Foreskin keratinocyte (primary cell): ENCODE measurements at places on chromosomes 5 and 9.

GRCh38 chr5:68170826-68171558 lies 44.6 kb upstream of the PIK3R1 start:
- DNase-seq: no peak

- no peak for DNase-seq
Measured at GRCh38 chr9:70229026-70229425, 29.8 kb upstream of the SMC5 start.

DNA sequence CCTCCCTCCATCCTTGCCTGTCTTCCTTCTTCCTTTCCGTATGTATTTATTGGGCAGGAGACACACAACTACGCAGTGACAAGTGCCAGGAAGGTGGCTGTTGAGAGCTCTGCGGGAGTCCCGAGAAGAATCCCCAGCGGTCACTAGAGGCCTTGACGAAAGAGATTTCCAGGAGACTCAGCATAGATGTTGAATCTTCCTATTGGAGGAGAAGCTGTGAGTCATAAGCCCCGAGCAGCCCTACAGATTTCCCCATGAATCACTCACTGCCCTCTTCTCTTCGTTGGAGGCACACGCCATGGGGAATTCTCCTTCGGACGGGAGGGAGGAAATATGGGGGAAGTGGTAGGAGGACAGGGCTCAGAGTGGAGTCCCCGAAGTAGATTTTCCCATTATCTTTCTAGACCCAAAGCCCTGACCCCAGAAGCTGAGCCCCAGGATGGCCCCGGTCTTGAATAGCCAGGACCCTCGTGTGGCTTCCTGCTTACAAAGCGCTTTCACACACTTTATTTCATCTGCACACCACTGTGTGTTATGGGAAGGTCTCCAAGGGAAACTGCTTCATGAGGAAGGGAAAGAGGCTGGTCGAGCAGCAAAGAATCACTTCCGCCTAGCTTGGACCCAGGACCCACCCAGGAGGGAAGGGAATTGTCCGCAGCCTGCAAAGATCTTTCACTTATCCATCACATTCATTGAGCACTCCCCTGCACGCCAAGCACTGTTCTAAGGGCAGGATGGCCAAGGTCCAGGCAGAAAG lies 12.7 kb downstream of the DUSP1 start:
- DNase-seq: no peak

DNA sequence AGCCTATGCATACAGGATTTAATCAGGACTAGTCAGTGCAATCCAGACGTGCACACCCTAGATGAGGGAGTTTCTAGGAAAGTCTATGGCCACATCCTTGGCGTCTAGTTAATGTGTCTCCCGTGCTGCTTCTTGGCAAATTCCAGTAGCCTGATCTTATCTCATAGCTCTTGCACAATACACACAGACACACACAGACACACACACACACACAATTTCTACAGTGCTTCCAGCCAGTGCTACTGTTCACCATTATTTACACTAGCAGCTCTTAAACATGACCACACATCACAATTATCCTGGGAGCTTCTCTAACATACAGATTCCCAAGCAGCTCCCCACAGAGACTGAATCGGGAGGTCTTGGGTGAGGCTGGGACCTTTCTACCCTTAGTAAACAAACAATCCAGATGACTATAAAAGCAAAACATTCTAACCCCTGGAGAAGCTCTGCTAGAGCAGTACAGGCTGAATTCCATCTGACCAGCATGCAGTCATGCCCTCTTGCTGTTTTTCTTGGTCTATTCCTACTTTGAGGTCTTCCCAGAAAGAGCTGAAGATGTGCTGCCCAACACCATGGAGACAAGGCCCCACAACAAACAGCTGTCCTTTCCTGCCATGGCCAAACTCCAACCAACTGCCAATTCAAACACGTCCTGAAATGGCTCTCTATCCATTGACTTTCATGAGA lies 236.6 kb downstream of the DEPDC1B start:
- no peak for DNase-seq

DNA sequence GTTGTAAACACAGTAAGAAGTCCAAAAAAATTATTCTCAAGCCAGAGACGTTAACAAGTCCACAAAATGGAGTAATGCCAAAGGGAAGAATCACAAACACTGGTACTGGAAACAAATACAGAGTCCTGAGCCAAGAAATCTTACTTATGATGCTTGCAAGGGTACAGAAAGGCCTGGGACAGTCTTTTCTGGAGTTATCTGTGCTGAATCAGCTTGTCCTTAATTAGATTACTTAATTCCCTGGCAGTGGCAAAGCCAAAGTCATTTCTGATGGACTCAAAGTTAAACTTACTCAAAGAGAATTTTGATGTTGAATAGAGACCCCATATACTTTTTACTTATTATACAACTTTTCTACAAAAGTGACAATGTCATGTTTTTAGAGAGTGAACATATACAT lies 610.5 kb upstream of the ITGA1 start:
- DNase-seq: no peak

DNA sequence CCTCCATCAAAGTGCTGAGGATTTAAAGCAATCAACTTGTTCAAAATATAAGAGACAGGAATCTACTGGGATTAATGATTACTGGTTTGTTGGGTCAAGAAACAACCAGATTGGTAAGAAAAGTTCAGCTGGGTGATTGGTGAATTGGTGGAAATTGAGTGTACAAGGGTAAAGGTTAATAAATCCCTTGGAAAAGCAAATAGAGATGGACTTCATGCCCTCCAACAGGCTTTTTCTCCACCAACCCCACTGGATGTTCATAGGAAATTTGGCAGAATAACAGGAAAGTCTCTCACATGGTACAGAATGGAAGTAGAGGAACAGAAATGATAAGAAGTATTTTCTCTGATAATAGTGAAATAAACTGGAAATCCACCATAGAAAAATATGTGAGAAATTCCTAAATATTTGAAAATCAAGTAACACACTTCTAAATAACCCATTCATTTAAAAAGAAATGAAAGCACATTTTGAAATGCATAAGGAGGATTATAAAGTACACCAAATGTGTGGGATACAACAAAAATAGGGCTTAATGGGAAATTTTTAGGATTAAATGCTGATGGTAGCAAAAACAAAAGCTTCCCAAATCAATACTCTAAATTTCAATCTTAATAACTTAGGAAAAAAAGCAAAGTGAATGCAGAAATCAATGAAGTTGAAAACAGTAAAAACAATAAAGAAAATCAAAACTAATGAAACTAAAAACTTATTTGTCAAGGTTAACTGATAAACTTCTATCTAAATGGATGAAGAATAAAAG lies 426.2 kb downstream of the HTR1A start:
- no peak for DNase-seq

DNA sequence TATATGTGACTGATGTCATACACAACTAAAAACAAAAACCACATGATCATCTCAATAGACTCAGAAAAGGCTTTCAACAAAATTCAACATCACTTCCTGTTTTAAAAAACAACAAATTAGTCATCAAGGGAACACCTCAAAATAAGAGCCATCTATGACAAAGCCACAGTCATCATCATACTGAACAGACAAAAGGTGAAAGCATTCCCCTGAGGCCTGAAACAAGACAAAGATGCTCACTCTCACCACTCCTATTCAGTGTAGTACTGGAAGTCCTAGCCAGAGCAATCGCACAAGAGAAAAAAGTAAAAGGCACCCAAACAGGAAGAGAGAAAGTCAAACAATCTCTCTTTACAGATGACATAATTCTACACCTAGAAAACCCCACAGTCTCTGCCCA lies 893.5 kb upstream of the EDIL3 start:
- DNase-seq: peak; percentile 42

- DNase-seq: peak; percentile 7
Measured at GRCh38 chr5:93193431-93194347, 387.3 kb downstream of the NR2F1-AS1 start.

DNA sequence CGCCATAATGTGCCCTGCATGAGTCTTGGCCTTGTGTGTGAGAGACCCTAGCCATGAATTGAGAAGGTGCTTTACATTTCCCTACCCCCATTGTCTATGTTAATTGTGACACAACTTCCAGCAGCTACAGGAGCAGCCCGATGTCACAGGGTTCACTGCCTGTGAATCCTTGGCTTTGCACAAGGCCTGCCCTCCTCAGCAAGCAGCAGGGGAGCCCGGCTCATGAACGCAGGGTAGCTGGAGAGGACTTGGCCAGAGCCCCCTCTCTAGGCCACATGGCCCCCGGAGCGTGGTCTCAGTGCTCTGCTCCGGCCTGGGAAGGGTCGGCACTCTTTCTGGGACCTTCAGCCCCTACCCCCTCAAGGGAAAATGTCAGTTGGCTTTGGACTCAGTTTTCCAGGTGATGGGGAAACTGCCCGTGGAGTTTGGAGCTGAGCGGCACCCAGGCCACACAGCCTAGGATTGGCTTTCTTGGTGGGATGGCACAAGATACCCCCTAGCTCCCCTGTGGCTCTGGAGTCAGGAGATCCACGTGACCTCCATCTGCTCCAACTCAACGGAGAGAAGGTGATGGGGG lies 160.8 kb downstream of the DAB2IP start:
- DNase-seq: no peak

- DNase-seq: no peak
Measured at GRCh38 chr5:133363807-133364587, 248.3 kb downstream of the FSTL4 start.
